ENCODE measurements at places on chromosomes 5 and 9.

DNA sequence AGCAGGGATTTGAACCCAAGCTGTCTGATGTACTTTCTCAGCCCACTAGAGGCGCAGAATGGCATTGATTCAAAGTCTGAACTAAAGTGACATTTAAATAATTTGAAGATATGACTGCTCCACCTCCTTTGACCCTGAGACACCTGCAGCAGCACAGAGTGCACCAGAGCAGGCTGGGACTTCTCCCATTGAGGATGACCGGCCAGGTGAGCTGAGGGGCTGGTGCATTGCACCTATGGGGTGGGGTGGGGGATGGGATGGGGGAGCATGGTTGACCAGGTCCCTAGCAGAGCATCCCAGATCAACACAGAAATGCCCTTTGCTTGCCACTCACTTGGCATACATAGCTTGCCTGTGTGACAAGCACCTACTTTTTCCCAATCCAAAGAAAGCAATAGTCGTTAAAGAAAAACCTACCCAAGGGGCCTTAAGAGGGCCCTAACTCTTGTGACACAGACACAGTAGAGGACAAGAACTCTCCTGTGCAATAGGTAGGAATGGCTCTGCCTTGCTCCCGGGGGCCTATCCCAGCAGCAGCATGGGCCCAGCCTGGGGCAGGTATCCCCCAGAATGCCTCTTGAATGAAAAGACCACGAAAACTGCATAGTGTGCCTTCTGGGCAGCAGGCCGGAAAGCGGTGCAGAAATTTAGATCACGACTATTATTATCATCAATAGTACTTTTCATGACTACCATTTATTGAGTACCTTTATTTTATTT is 6.5 kb downstream of the SH3PXD2B start:
- no peak for DNase-seq

- peak; percentile 62 for DNase-seq
These were observed 272.4 kb downstream of the ADAMTS6 start for GRCh38 chr5:65209341-65209740.

DNA sequence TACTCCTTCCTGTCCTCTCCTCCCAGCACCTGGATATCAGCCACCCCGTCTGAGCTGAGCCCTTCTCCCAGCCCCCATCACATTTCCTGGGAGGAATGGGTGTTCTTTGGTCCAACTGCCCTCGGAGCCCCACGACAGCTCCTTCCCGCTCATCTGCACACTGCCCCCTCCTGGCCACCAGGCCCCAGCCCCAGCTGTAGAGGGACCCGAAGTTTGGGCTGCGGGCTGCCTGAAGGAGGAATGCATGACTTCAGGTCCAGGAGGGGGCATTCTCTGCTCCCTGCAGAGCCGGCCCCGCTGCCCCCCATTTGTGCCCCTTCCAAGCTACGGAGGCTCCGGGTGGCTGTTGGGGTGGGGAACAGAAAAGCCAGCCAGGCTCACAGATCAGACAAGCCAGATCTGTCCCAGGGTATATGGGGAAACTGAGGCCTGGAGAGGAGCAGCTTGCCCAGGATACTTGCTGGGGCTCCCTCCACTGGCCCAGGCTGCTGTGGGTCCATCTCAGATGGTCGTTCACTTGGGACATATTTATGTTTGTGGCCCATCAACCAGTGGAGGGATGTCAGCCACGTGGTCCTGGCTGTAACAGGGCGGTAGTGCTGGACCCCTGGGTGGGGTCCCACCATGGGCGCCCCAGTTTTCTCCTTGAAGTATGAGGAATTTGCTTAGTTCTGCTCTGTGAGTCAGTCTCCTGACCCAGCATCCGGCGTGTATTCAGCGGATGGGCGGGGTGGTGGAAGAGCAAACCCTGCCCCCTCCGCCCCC is 33.1 kb downstream of the DAB2IP start:
- DNase-seq = no peak

DNA sequence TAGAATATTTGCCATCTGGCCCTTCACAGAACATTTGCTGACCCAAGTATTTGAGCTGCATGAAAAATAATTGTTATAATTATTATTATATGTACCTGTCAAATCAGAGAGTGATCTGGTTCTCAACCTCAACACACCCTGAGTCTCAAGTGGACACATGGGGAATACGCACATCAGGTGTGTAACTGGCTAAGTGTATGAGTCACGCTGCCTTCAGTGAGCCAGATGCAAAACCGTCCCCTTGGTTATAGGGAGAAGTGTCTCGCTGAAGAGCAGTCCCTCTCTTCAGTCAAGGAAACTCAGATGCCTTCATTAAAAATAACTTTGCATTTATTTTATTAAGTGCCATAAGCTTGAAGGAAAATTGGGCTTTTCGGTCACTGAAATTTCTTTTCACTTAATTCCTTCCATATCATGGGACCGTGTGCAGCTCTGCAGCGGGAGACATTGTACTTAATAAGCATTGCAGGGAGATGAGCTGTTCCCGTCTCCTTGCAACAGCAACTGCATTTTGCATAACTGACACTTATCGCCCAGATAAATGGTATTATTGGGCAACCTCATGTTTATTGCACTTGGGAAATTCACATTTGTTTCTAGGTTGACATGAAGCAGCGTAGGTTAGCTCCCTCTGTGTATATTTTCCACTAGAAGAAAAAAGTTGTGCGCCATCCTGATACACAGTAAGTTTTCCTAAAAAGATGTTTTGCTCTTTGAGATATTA is 512.3 kb upstream of the DAP start:
- no peak for DNase-seq

- no peak for DNase-seq
These were observed 118.0 kb downstream of the FSTL4 start for GRCh38 chr5:133494232-133494922.

DNA sequence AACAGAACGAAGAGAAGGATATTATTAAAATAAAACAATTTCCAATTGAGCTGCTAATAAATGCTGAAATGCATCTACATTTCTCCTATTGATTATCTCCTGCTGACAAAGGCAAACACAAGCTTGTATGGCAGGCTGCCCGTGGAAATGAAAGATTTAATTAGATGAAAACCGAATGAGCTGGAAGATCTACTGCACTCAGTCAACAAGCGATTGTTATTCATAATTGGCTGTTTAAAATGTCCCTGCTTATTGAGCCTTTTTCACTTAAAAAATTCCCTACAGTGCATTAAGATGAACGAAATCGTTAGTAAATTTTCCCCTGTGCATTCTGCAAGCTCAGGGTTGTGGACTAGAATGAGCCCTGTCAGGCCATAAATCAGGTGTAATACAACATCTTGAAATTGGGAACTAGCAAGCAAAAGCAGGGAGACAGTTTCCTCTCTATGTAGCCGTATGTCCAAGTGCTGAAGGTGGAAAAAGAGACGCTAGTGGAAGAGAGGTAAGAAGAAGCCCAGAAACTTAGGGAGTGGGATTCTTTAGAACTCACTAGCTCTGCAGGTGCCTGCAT is 28.5 kb upstream of the KIF4B start:
- no peak for DNase-seq

DNA sequence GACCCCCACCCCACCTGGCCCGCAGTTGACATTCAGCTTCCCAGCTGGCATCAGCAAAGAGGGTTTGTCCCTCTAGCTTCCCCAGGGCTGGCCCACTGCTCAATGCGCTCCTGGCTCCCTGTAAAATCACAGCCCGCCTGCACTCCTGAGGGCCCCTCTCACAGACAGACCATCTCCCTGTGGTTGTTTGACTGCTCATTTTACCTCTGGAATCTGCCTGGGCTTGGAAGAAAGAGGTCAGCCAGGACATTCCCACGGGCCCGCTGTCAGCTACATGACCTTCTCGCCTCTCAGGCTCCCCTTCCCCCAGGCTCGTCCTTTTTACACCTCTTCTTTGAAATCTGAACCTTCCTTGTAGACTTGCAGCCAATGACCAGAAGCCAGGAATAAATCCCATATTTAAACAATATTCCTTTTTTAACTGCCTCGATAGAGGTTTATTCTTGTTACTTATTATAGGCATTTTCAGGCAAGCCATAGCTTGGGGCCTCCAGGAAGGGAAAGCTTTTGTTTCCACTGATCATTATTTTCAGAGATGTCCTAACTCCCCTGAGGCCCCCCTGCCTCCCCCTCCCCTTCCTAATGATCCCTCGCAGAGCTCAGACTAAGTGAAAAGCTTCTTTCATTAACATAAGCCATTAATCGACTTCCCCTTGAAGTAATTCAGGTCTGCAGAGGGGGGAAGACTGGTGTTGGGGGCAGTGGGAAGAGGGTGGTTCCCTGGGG is 76.3 kb upstream of the IQGAP2 start:
- DNase-seq = no peak

GRCh38 chr9:36293171-36293570 is 34.9 kb upstream of the GNE start:
- no peak for DNase-seq

GRCh38 chr5:65961633-65962032 is 35.3 kb downstream of the ERBIN start:
- no peak for DNase-seq

DNA sequence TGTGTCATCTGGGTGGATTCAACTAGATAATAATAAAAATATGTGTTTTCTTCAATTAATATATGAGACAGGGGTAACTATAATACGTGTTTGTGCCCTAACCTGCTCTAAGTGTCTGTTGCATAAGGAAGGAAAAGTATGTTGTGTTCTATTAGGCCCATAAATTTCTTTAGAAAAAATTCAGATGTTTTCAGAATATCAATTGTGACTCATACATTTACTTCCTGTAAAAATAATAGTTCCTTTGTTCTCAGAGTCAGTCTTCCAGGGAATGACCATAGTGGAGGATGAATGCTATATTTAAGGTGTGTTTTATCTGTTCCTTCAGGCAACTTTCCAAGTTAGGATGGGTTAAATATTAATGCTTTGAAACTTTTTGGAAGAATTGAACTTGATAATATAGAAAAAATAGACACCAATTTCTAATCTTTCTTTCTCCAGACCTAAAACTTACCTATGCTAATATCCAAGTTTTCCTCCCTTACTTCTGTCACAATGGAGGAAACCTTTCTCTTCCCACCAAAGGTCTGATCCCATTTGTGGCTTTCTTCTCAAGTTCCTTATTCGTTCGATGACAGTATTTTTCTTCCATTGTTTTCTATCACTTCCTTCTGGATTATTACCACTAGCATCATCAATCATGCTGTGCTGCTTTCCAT is 49.9 kb downstream of the ISL1 start:
- DNase-seq = no peak

- peak; percentile 29 for DNase-seq
These were observed 518 bp downstream of the SPRY4 start for GRCh38 chr5:142324136-142324870.

- no peak for DNase-seq
These were observed at the start of gene IRX1 for GRCh38 chr5:3595006-3595961. Gene IRX1 (plus strand): TSS chr5:3595832. CDS start chr5:3596106, 274 bp downstream.

- no peak for DNase-seq
These were observed 209.7 kb downstream of the GADD45G start for GRCh38 chr9:89814340-89815040.

DNA sequence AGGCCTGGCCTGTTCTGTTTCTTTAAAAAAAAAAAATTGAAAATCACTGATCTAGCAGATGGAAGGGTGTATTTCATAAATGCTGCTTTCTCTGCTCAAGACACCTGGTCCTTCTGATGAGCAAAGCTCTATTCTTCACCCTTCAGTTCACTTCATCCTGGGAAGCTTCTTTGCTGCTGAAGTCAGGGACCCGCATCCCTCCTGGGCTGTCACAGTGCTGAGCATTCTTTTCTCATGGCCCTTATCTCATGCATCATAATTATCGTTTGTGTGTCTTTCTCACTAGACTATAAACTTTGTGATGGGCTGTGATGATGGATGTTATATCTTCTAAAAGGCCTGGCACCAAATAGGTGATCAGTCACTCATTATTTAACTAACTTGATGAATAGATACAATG is 461.0 kb downstream of the GADD45G start:
- DNase-seq = no peak

- DNase-seq = no peak
These were observed 19.6 kb downstream of the ESM1 start for GRCh38 chr5:54965806-54966205.

GRCh38 chr9:2823227-2823626 is 20.7 kb downstream of the PUM3 start:
- DNase-seq = no peak

- no peak for DNase-seq
These were observed 23.6 kb downstream of the NAA35 start for GRCh38 chr9:85964526-85964925.

DNA sequence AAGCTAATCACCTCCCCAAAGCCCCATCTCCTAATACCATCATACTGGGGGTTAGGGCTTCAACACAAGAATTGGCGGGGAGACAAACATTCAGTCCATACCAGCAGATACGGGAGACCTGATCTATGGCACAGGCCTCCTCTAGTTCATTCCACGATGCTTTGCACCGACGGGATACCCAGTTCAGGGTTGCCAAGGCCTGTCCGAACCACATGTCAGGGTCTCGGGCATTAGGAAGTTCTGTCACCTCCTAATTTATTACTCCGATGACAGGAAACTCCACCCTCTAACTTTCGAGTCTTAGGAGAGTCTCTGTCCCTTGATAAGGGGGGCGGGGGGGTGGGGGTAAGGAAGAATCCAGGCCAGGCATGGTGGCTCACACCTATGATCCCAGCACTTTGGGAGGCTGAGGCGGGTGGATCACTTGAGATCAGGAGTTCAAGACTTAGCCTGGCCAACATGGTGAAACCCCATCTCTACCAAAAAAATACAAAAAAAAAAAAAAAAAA is 23.8 kb upstream of the ANKRD33B start:
- no peak for DNase-seq

- DNase-seq = no peak
These were observed 845 bp downstream of the ECSCR start for GRCh38 chr5:139461698-139462097.

DNA sequence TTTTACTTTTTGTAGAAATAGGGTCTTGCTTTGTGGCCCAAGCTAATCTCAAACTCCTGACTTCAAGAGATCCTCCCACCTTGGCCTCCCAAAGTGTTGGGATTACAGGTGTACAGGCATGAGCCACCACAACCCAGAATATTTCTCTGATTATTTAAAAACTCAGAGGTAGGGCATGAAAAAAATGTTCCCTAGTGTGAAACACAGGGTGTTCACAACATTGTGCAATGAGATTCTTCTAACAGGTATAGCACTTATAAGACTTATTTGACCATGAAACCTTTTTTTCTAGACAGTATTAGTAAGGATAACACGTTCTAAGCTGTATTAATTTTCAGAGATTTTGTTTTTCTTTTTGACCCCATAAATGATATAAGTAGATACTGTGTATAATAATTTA is 13.1 kb upstream of the PTGER4 start:
- no peak for DNase-seq

- no peak for DNase-seq
These were observed 31.5 kb upstream of the NCS1 start for GRCh38 chr9:130140706-130141105.

DNA sequence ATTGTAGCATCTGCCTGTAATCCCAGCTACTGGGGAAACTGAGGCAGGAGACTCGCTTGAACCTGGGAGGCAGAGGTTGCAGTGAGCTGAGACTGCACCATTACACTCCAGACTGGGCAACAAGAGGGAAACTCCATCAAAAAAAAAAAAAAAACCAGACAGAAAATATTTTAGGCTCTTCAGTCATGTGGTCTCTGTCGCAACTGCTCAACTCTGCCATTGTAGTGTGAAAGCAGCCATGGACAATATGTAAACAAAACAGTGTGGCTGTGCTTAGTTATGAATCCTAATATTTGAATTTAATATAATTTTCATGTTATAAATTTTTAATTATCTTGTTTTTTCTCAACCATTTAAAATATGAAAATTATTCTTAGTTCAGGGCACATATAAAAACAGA is 38.4 kb downstream of the ZFAND5 start:
- DNase-seq = no peak
